ENCODE measurements at places on chromosomes 5 and 9.

GRCh38 chr5:155885199-155885598 lies 441.8 kb upstream of the SGCD start:
- no peak for DNase-seq

- DNase-seq, result no peak
These were observed 142.2 kb downstream of the BAAT start for GRCh38 chr9:101242651-101243050.

DNA sequence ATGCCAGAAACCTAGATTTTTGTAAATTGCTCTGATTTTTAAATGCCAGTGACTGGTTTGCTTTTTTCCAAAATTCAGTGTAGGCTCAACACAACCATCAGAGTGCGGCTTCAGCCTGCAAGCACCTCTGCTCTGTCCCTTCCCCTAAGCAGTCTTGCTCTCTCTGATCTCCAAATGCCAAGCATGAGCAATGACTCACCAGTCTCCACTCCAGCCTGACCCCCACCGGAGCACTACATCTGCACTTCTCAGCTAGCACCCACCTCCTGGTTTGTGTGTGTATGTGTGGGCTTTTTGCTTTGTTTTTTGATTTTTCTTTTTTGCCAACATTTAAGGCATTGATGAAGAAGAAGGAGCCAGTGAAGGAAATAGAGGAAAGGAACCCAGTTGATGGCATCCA lies 61.4 kb upstream of the ADRA1B start:
- no peak for DNase-seq

DNA sequence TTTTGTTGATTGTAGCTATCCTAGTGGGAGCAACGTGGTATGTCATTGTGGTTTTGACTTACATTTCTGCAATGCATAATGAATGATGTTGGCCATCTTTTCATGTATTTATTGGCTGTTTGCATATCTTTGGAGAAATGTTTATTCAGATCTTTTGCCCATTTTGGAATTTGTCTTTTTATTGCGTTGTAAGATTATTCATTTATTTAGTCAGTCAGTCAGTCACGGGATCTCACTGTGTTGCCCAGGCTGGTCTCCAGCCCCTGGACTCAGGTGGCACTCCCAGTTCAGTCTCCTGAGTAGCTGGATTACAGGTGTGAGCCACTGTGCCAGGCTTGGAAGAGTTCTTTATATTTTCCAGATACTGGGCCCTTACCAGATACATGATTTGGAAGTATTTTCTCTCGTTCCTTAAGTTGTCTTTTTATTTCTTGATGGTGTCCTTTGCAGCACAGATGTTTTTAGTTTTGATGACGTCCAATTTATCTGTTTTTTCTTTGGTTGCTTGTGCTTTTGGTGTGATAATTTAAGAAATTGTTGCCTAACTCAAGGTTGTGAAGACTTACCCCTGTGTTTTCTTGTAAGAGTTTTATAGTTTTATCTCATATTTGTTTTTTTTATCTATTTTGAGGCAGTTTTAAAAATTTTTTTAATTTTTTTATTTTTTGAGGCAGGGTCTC lies 67.1 kb downstream of the EHMT1 start:
- DNase-seq, result no peak

GRCh38 chr5:61030163-61030482 lies 85.1 kb downstream of the NDUFAF2 start:
- no peak for DNase-seq

GRCh38 chr5:109784687-109785086 lies 95.0 kb downstream of the MAN2A1 start:
- DNase-seq, result no peak

DNA sequence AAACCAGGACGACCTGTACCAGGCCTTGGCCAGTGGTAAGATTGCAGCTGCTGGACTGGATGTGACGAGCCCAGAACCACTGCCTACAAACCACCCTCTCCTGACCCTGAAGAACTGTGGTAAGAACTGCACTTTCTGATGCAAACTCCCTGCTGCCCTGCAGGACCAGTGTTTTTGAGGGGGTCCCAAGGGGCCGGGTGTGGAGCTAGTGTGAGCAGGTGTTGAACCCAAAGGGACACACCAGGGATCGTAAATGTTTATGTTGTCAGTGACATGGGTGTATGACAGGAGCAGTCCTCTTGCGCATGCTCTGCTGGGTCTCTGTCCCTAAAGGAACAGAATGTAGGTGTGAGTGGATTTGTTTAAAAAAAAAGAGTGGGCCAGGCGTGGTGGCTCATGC lies 9.5 kb downstream of the GRHPR start:
- DNase-seq, result no peak

GRCh38 chr9:2313512-2313911 lies 298.4 kb downstream of the SMARCA2 start:
- DNase-seq, result no peak

GRCh38 chr9:25353783-25354182 lies 324.5 kb downstream of the TUSC1 start:
- no peak for DNase-seq

GRCh38 chr9:79240774-79241173 lies 331.0 kb upstream of the TLE4 start:
- DNase-seq, result no peak

DNA sequence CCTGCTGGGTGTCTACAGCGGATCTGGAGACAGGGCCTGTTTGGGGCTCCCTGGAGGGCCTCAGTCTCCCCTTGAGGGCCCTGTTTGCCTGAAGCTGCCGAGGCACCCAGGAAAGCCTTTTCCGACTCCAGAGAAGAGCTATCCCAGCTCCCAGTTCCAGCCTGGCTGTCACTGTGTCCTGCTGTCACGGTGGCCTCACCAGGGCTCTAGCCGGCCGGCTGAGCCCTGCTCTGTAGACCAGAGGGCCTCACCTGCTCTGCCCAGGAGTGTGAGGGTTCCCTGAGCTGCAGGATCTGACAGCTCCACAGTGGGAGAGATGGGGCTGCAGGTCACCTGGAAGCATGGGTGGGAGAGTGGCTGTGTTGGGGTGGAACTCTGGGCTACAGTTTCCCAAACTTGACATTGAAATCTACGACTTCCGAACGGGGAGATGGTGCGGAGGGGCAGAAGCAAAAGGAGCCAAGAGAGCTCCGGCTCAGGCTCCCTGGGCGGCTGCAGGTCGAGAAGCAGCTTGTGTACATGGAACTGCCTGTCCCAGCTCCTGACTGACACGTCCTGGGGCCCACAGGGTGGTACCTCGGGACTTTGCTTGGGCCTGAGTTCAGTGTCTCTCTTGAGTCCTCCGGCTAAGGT lies 94.9 kb downstream of the CACNA1B start:
- peak; percentile 30 for DNase-seq

GRCh38 chr5:169904059-169904458 lies 76.2 kb downstream of the INSYN2B start:
- no peak for DNase-seq

DNA sequence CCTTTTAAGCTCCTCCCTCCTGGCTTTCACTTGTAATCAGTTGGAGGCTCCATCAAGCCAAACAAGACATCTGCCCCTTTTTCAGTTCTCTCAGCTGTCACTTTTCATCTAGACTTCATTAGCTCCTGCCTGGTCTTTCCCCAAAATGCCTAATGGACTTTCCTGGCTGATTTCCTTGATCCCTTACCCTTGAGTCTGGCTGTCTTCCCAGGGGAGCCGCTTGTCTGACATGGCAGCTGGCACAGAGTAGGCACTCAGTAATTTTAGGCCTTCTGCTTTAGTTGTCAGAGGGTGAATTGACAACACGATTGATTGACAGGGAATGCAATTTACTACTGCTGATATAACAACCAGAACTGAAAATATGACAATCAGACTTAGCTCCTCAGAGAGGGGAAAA lies 2.1 kb downstream of the C9orf153 start:
- DNase-seq, result no peak

GRCh38 chr9:134278286-134278685 lies 48.0 kb upstream of the RXRA start:
- no peak for DNase-seq

GRCh38 chr5:120806202-120806601 lies 342.1 kb downstream of the PRR16 start:
- no peak for DNase-seq

GRCh38 chr9:8579661-8580060 lies 780.1 kb upstream of the DMAC1 start:
- no peak for DNase-seq

GRCh38 chr9:99602854-99603253 lies 218.8 kb upstream of the NR4A3 start:
- DNase-seq, result no peak

- no peak for DNase-seq
These were observed 78.2 kb upstream of the HTR1A start for GRCh38 chr5:64040490-64040889.

- DNase-seq, result no peak
These were observed 43.7 kb downstream of the RGS3 start for GRCh38 chr9:113507256-113507655.

- DNase-seq, result no peak
These were observed 476.3 kb downstream of the CCDC171 start for GRCh38 chr9:16029046-16029615.

GRCh38 chr9:32394381-32395049 lies 10.1 kb downstream of the ACO1 start:
- DNase-seq, result no peak
